ENCODE measurements at places on chromosomes 2 and 18. TPM values are rescaled to one million over a fixed set of nuclear protein-coding genes. Genes with fewer than 3 reads are reported as not detected.

FOSL2 gene
- total RNA-seq, result 60.3 TPM

PLEKHH2 gene
- total RNA-seq, result 12.0 TPM

MROH2A gene
- not detected for total RNA-seq

DNA sequence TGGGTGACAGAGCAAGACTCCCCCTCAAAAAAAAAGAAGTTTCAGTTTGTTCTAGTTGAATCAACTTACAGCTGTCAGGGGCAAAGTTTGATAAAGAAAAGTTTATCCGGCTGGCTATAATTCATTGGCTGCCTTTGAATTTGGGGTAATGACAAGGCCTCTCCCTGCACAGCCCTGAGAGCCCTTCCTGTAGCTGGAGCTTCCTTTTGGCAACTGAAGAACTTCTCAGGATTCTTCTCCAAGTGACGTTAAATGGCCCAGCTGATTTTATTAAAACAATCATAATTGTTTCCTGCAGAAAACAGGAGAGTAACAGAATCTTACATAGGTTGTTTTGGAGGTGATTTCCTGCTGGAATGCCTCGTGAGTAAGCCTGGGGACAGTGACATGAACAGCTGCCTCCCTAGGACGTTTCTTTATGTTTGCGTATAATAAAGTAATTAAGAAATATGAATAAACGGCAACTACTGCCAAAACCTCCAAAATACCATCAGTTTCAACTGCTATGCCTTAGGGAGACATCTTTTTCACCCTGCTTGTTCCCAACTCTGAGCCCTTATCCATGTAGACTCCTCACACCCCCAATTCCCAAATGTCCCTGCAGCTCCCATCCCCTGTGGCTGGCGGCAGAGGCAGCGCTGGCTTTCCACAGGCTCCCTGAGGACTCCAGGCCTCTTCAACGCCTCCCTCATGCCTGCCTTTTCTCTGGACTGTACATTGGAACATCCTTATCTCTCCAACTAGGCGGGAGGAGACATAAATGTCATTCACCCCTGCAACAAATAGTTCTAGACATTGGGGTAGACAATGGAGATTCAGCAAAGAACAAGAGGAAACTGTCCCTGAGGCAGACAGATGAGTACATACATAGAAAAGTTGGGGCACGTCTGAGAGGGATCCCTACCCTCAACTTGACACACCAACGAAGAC is 59.2 kb upstream of the FZD7 start:
- DNase-seq, result no peak
- no peaks in the 10 kb centered on the region for H3K27me3 ChIP-seq
- no peaks in the 10 kb centered on the region for H3K36me3 ChIP-seq
- no peak overlapping the region for H3K4me3 ChIP-seq
- H3K27ac ChIP-seq, result peak overlapping the region; percentile 62

DNA sequence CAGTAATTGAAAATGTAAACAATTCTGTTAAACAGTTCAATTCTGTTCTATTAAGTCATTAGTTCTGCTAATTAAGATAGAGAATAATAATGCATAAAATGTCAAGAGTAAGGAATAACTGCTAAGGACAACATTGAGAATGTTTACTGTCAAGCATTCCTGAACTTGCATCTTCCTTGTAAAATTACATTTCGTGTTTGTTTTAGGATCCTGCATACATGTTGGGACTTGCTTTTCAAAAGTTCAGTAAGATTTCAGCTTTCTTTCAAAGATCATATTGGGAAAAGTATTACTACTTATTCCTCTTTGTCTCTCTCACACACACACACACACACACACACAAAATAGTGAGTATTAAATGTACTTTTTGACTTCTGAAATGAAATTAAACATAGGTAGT is 20.5 kb downstream of the DYNC1I2 start:
- DNase-seq, result no peak
- H3K27ac ChIP-seq, result peak overlapping the region; percentile 30
- H3K4me1 ChIP-seq, result peaks cover 11% of the 10 kb centered on the region
- no peak overlapping the region for H3K4me3 ChIP-seq
- peaks cover 6% of the 10 kb centered on the region for H3K36me3 ChIP-seq
